ENCODE measurements at places on chromosomes 5 and 9. TPM values are rescaled to one million over a fixed set of nuclear protein-coding genes. Genes with fewer than 3 reads are reported as not detected.

DNA sequence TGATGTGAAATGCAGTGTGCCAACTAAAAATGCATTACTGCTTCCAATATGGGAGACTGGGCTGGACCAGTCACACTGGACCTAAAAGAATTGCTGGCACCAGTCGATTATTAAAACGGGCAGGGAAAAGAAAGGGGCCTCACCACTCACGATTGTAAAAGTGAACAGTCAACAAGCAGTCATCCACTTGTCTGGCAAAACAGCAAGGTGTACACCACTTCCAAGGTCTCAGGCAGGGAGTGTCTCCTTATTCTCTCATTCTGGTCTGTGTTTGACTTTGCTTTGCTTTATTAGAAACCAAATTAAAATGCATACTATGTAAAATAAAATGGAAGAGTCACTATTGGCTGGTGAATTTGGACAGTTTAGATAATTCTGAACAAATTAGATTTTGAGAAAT, 57.8 kb upstream of the TRPM3 start:
- no peak overlapping the region for H3K4me3 ChIP-seq
- DNase-seq, result no peak
- H3K4me1 ChIP-seq, result no peaks in the 10 kb centered on the region
- no peaks in the 10 kb centered on the region for H3K36me3 ChIP-seq

DNA sequence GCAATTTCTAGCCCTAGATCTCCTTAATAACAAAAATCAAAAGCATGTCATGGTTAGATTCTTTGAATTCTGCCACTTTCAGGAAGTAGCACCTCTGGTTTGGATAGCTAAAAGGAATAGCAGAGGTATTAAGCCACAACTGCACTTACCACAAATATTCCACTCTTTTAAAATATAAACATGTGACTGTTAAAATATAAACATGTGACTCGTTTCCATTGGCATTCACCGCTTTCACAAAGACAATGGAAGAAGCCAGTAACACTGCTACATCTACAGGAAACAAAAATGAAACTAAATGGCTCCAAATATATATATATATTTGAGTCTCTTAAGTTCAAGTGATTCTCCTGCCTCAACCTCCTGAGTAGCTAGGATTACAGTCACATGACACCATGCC, 222.9 kb downstream of the ARL15 start:
- DNase-seq, result no peak
- H3K27me3 ChIP-seq, result no peaks in the 10 kb centered on the region
- H3K27ac ChIP-seq, result no peak overlapping the region
- no peaks in the 10 kb centered on the region for H3K4me1 ChIP-seq
- H3K4me3 ChIP-seq, result no peak overlapping the region

- no peak for DNase-seq
- H3K36me3 ChIP-seq, result no peaks in the 10 kb centered on the region
- H3K4me3 ChIP-seq, result no peak overlapping the region
- no peaks in the 10 kb centered on the region for H3K4me1 ChIP-seq
- H3K27ac ChIP-seq, result no peak overlapping the region
Measured at GRCh38 chr5:106140101-106140500, 1530.6 kb downstream of the EFNA5 start.

DNA sequence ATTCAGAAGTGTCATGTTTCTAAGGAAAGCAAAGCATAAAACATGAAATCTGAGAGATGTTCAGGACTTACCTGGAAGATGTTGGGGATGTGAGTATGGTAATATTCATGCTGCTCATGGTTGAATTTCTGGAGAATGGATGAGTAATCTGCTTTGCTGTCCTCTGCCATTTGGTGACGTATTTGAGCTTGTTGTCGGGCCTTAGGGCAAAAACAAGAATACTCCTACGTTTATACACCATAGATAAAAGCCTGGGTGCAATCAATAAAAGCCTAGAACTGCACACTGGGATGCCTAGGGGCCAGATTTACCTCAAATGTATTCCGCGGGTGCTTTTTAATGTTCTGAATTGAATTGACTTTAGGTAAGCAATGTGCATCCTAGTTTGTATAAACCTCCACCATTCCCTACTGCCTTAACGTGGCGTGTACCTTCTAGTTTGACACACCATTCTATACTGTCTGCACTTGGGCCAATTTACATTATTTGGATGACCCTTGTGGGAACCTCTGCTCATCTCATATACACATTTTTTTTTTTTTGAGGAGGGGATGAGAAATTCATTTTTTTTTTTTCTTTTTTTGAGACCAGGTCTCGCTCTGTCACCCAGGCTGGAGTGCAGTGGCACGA, 94.4 kb downstream of the USP20 start:
- H3K27me3 ChIP-seq, result no peaks in the 10 kb centered on the region
- H3K36me3 ChIP-seq, result no peaks in the 10 kb centered on the region
- no peak overlapping the region for H3K27ac ChIP-seq
- H3K4me3 ChIP-seq, result no peak overlapping the region

DNA sequence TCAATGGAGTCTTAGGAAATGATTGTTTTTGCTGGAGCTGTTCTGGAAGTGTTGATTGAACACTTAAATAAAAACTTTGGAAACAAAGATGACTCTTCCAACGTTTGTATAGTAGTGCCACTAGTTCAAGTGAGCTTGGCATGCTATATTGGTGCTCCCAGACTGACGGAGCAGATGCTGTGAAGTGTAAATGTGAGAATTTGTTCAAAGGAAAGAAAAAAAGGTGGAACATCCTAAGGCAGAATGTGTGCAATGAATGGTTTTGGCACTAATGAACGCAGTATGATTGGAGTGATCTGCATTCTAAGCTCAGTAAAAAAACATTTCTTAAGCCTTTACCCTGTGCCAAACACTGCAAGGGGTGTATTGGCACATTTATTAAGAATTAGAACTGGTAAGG, 69.8 kb downstream of the ZNF474 start:
- no peaks in the 10 kb centered on the region for H3K4me1 ChIP-seq
- no peaks in the 10 kb centered on the region for H3K36me3 ChIP-seq
- no peak overlapping the region for H3K4me3 ChIP-seq
- H3K27ac ChIP-seq, result no peak overlapping the region

DNA sequence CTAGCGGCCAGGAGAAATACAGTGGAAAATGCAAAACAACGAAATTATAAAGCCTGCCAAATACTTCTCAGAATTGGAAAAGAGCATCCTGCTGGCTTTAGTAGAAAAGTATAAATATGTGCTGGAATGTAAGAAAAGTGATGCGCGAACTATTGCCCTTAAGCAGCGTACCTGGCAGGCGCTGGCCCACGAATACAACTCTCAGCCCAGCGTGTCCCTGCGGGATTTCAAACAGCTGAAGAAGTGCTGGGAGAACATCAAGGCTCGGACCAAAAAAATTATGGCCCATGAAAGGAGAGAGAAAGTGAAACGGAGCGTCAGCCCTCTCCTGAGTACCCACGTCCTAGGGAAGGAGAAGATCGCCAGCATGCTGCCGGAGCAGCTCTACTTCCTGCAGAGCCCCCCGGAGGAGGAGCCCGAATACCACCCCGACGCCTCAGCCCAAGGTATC, 15.0 kb downstream of the MSANTD3 start:
- H3K4me3 ChIP-seq, result no peak overlapping the region
- no peaks in the 10 kb centered on the region for H3K4me1 ChIP-seq
- no peak overlapping the region for H3K27ac ChIP-seq
- peaks cover 5% of the 10 kb centered on the region for H3K36me3 ChIP-seq
- H3K27me3 ChIP-seq, result no peaks in the 10 kb centered on the region

Gene DND1
- total RNA-seq, result 0.50 TPM

DNA sequence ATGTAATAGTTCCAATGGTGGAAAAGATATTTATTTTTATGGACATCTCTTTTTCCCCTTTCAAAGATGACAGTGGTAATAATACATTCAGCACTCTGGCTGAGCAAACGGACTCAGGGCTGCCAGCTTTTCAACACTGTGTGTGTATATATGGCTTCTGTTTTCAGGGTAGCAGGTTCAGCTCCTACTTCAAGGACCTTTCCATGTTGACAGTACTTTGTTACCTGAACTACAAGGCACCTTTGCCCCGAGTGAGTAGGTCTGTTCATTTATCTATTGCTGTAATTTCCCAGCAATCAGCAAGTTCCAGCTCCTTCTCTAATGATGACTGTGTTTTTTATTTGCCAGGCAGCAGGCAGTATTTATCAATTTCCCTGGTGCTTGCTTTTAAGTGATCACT, 387.4 kb upstream of the KIF2A start:
- no peaks in the 10 kb centered on the region for H3K27me3 ChIP-seq
- H3K4me1 ChIP-seq, result no peaks in the 10 kb centered on the region
- no peak for DNase-seq
- no peak overlapping the region for H3K4me3 ChIP-seq
- no peaks in the 10 kb centered on the region for H3K36me3 ChIP-seq

Gene SYK
- total RNA-seq, result 19.5 TPM

GRCh38 chr9:29389421-29389820, 1816.1 kb upstream of the C9orf72 start:
- no peak overlapping the region for H3K27ac ChIP-seq
- H3K27me3 ChIP-seq, result no peaks in the 10 kb centered on the region
- no peak overlapping the region for H3K4me3 ChIP-seq
- H3K4me1 ChIP-seq, result no peaks in the 10 kb centered on the region

GRCh38 chr9:109047259-109047658, 34.0 kb upstream of the CTNNAL1 start:
- H3K27me3 ChIP-seq, result no peaks in the 10 kb centered on the region
- no peak overlapping the region for H3K4me3 ChIP-seq
- H3K36me3 ChIP-seq, result peaks cover 58% of the 10 kb centered on the region
- H3K4me1 ChIP-seq, result peaks cover 7% of the 10 kb centered on the region

- H3K27me3 ChIP-seq, result no peaks in the 10 kb centered on the region
- no peaks in the 10 kb centered on the region for H3K4me1 ChIP-seq
Measured at GRCh38 chr5:35338157-35338453, 107.8 kb upstream of the PRLR start.

DNA sequence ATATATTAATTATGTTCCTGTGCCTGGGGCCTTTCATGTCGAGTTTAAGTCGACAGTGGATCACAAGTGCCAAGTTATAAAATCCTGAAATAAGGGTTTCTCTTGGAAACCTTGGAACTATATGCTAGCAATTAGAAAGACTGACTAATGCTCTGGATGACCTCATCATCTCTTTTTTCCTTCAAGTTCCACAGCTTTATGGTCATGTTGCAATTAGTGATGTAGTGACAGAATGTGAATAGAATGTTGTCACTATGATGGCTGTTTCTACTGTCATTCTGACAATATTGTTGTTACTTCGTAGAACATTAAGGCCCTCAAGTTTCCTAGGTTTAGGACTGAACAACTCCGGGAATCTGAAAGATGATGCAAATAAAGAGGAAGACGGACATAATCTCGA, 368.0 kb upstream of the SEMA6A start:
- H3K4me3 ChIP-seq, result no peak overlapping the region
- H3K27me3 ChIP-seq, result no peaks in the 10 kb centered on the region
- no peaks in the 10 kb centered on the region for H3K4me1 ChIP-seq
- H3K27ac ChIP-seq, result no peak overlapping the region

DNA sequence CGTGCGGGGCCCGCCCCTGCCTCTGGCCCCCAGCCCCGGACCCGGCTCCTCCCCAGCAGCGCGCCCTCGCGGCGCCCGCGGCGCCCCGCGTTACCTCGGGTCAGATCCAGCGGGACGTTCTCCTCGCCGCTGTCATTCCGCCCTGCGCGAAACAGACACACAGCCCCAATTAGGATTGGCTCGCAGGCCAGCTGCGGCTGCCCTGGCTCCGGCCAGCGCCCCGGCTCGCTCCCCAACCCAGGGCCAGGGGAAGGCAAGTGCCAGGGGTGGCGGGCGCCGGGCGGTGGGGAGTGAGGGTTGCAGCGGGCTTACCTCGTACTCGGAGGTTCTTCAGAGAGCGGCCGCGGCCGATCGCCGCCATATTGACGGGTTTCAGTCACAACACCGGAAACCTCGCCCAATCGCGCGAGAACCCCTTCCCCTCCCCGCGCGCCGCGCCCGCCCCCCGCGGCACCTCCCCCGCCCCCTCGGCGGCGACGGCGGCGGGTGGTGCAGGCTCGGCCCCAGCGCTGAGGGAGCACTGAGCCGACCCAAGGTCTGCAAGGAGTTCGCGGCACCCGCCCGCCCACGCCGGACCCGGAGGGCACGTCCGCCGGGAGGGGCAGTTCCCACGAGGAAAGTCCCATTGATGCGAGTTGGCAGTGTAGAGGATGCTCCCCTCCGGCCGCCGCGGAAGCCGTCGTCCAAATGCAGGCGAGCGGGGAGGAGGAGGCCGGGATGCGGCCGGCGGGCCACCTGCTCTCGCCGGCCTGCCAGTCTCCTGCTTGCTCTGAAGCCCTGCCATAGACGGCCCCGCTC, at the start of gene RICTOR:
TSS of gene RICTOR (minus strand) at position 383 of the 798 bp plus-strand sequence. CDS start at position 361, 22 bp downstream.
- H3K36me3 ChIP-seq, result no peaks in the 10 kb centered on the region
- peak within 1 kb of the TSS; percentile 90 for H3K27ac ChIP-seq

Gene CD14
- 9.8 TPM for total RNA-seq

DNA sequence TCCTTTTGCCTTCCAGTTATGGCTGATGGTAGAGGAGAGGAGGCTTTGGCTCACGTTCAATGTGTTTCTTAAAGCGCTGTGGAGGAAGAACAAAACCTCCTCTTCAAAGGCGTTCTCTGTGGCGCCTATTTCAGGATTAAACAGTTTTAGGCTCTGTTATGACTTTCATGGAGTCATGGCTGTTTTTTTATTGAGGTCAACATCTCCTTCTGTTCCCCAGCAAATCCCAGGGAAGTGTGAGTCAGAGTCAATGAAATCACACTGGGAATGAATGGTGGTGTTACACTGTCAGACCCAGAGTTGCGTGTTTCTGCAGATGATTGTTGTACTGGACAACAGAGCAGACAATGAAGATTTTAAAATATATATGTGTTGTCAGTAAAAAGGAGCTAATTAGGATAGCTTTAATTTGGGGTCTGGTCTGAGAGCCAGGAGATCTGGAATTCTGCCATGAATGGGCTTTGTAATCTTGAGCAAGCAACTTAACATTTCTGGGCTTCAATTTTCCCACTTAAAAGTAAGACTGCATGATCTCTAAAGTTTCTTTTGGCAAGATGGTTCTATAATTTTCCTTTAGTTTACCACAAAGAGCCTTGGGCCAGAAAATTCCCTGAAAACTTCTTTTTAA, 240.7 kb downstream of the CSNK1G3 start:
- no peak overlapping the region for H3K4me3 ChIP-seq
- no peaks in the 10 kb centered on the region for H3K4me1 ChIP-seq
- no peaks in the 10 kb centered on the region for H3K36me3 ChIP-seq
- H3K27ac ChIP-seq, result no peak overlapping the region

Gene GABRG2
- 11.2 TPM for total RNA-seq

Gene CTXN3
- not detected for total RNA-seq

Gene LRRC19
- not detected for total RNA-seq

Gene ATG10
- total RNA-seq, result 5.7 TPM

Gene COQ4
- total RNA-seq, result 63.7 TPM

DNA sequence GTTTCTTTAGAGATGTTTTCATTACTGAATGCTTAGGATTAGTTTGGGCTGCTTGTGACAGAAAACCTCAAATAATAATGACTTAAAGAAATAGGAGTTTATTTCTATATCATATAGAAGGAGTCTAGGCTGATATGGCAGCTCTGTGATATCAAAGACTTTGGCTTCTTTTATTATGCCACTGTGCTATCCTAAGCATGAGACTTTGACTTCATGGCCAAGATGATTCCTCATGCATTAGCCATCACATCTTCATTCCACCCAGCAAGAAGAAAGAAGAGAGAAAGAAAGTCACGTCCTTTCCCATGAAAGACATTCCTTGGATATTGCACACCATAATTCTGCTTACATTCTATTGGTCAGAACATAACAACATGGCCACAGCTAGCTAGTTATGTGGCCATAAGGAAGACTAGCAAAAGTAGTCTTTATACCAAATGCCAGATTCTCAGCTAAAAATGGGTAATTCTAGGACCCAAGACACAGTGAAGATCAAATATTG, 76.2 kb downstream of the DAPK1 start:
- H3K27me3 ChIP-seq, result no peaks in the 10 kb centered on the region
- no peak overlapping the region for H3K4me3 ChIP-seq
- no peak for DNase-seq
- no peak overlapping the region for H3K27ac ChIP-seq

- no peaks in the 10 kb centered on the region for H3K36me3 ChIP-seq
- H3K27ac ChIP-seq, result no peak overlapping the region
- no peak for DNase-seq
- no peaks in the 10 kb centered on the region for H3K4me1 ChIP-seq
- no peaks in the 10 kb centered on the region for H3K27me3 ChIP-seq
Measured at GRCh38 chr9:101388507-101388993, 3.7 kb upstream of the BAAT start.

Measured in adrenal gland (tissue), 19 donors.